Stimulated activated CD8-positive, alpha-beta memory T cell treated with anti-CD3 and anti-CD28 coated beads, Interleukin-7, amount 100 ng/mL, for 24 hours (primary cell): ENCODE measurements at places on chromosomes 2 and 18.

DNA sequence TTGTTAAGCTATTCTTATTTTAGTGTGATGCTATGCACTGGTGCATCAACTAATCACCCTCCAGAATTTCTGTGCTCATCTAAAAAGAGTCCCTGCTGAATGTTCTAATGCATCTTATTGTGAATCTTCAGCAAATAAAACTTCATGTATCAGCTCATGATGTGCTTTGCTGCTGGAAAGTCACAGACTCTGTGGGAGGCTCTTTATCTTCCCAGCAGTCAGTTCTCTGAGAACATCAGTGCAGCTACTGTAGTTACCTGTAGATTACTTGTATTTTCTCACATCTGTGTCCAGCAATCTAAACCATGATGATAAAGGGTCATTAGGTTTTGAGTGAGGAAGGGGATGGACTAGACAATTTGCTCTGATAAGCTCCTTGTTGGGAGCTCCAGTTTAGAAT, 141.6 kb upstream of the SP3 start:
- DNase-seq, result no peak

DNA sequence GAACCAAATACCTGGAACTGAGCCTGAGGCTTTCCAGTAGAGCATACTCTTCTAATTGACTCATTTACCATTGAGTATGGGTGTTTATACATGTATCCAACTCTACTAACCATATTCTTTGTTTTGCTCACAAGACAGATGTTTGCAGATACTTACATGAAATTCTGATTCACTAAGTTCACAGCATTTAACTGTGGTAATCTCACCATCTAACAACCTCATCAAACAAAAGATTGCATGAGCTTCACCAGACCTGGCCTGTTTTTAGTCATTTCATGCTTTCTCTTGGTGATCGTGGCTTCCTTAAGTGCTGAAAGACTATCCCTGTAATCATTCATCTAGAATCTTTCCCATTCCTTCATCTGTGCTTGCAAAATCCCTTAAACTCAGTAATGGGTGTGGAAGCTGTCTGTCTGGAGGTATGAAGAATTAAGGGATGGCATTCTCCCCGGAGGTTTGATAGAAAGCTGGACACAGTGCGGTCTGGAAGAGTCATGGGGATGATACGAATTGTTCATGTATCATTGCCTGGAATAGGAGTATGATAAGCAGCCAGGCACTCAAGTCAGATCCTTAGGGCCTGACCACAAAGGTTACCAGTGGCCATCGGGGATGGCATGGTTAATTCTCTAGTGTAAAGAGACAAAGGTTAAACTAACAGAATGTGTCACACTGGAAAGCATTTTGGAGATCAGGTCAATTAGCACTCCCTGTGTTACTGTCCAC, 42.0 kb upstream of the IL1R1 start:
- no peak for DNase-seq

- DNase-seq, result no peak
These were observed 127.6 kb downstream of the QPCT start for GRCh38 chr2:37471994-37472393.

DNA sequence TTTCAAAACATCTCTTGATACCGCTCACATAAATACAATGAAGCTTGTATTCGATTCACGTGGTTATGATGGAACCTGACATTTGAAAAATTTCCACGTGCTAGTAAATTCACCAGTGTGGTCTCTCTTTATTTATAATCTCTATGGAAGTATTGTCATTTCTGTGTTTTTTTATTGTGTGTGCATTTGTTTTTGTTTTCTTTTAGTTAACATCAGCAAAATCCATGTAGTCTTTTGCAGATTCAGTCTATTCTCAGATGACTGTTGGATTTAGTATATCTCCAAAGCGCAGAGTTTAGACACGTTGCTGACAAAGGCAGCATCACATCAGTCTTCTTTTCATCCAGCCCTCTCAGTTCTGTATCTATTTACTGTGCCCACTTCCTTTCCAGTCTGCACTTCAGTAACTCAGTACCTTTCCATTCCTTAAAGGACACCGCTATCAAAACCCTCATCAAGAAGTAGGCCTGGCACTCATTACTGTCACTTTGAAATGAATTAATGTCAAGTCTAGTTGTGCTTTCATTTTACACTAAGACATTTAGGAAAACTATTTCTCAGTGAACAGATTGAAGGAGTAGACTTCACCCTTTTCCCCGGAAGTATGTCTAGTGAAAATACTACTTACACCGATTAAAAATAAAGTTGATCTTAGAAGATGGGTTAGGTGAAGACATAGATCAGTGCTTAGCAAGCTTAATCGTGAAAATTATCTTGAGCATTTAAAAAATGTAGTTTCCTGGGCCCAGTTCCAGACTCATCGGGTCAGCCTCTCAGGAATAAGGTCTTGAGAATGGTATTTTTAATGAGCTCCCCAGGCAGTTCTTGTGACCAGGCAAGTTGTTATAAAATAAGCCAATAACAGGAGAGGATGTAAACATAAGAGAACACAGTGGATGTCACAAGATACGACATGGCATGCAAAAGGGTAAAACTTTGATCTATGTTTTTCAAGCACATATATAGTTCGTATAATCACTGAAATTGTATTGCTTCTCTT, 506.8 kb upstream of the ZEB2 start:
- no peak for DNase-seq

- no peak for DNase-seq
These were observed 40.4 kb downstream of the L3MBTL4 start for GRCh38 chr18:6374340-6374739.

DNA sequence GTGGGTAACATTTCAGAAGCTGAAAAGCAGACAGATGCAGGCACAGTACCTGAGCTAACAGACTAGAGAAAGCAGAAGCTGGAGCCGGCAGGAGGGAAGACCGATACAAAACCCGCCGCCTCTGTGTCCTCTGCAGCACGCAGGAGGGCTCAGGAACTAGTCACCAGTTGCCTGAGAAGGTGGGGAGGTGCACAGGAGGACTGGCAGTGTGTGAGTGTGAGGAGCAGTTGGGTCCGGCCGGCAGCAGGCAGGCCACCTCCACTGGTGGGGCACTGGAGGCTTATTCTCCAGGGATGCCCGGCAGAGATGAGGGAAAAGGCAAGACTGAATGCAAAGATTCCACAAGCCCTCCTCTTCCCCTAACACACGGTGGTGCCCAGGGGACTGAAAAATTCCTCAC, 18.2 kb downstream of the ERCC3 start:
- no peak for DNase-seq

GRCh38 chr2:71727562-71727961, 274.2 kb downstream of the DYSF start:
- DNase-seq, result no peak

DNA sequence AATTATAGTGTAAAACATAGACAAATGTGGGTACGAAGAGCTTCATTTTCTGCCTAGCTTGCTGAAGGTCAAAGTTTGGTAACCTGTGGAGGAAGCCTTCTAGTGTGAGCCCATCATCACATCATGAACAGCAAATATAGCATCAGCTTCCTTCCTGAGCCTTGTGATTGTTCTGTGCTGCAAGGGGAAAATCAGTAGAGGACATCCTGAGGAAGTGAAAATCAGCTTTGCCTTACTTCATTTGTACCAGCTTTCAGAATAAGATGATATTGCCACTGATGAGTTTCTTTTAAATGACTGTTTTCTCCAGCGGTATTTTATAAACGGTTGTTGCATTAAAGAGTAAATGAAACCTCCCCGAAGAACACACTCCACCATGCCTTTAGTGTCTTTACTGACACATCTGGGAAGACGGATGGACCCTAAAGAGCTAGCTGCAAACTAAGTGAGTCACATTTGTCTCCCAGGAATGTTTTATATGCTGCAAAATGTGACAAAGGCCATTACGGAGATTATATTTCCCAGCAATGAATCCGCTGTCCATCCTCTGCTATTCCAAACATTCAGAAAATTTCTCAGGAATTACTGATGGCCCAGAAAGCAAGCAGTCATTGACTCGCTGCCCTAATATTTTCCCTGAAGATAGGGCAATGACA, 1272.8 kb downstream of the SUCLG1 start:
- DNase-seq, result no peak

GRCh38 chr2:96809951-96810782, 5.9 kb upstream of the CNNM3 start:
- DNase-seq, result no peak

GRCh38 chr2:88172882-88173281, 2.7 kb downstream of the THNSL2 start:
- DNase-seq, result no peak

DNA sequence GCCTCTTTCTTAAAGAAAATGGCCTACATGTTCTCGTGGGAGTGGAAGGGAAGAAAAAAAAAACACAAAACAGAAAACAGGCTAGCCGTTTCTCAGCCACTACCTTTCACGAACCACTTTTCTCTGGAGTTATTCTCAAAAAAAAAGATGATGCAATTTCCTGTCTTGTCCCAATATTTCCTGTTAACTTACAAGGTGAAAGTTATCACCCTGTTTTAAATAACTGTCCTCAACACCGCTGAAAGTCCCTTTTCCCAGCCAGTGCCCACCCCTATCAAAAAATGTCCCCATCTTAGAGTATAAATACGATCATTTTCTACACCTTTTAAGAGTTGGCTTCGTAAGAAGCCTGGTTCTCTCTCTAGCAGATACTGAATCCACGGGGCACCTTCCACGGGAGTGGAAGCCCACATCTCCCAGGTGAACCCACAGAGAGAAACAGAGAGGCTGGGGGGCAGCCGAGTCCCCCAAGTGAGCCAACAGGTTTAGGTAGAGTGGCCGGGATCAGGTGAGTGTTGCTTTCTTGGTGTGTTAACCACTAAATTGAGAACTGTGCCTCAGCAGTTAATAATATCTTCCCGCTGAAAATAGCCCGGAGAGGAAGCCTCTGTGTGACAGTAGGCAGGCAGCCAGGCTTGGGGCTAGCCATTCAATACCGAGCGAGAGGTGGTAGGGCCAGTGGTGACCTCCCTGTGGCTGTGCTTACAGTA, 15.9 kb downstream of the SMAD7 start:
- DNase-seq, result no peak

DNA sequence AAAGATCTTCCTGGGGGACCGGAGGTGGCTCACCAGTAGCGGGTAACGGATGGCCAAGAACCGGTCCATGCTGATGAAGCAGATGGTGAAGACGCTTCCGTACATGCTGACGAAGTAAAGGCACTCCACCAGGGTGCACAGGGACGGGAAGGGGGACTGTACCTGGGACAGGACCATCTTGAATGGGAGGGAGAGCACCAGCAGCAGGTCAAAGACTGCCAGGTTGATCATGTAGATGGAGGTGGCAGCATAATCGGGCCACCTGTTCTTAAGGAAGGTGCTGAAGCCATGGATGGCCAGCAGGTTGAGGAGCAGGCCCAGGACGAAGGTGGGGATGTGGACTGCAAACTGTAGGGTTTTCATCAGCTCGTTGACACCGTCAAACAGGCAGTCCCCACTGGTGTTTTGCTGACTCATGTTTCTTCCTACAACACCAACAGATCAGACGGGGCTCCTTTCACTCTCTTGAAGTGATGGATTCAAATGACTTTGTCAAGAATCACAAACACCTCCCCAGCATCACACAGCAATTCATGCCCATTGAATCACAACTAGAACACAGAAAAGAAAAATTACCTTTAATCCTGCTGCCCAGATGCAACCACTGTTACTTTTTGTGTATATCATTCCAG, 14.4 kb downstream of the GPR55 start:
- no peak for DNase-seq

DNA sequence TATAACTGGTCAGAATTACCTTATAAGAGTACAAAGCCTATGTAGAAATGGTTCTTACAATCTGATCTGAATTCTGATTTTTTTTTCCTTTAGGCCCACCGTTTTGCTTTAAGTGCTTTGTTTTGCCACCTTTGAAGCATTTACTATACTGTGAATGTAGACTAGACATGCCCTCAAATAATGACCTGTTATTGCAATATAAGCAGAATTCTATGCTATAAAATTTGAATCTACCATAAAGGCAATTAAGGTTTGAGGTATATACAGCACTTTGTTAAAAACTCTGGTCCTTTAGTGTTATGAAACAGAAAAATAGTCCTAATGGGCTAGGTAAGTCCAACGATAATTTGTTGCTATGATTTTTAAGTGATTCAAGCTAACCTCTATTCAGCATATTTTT, 86.6 kb upstream of the NOSTRIN start:
- DNase-seq, result no peak

DNA sequence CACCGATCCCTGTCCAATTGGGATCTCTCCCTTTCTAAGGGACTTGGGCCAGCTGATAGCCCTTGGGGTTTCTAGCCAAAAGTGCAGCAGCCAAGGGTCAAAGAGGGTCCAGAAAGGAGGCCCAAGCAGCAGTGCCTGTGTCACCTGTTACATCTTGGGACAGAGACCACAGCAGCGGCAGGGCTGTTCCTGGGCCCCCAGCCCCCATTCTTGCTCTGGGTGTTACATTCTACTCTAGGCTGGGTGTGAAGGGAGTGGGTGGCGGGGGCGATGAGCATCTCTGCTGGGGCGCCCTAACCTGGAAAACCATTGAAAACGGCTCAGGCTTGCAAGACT, 1.2 kb downstream of the PAX3 start:
- no peak for DNase-seq

DNA sequence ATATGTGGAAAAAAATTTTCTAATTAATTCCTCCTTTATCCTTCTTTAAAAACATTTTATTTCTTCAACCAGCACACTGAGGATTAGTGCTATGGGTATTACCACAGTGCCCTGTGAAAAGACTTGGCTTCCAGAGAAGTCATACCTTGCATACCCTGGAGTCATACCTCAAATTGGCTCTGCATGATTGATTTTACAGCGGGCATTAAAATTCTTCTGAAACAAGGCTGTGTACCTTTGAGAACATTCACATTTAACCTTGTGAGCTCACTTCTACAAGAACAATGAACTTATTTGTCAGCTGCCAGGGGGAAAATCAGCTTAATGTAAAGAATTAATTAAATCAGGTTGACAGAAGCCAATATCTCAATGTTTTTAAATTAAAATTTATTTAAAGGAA, 44.6 kb downstream of the SLC35F5 start:
- DNase-seq, result no peak

DNA sequence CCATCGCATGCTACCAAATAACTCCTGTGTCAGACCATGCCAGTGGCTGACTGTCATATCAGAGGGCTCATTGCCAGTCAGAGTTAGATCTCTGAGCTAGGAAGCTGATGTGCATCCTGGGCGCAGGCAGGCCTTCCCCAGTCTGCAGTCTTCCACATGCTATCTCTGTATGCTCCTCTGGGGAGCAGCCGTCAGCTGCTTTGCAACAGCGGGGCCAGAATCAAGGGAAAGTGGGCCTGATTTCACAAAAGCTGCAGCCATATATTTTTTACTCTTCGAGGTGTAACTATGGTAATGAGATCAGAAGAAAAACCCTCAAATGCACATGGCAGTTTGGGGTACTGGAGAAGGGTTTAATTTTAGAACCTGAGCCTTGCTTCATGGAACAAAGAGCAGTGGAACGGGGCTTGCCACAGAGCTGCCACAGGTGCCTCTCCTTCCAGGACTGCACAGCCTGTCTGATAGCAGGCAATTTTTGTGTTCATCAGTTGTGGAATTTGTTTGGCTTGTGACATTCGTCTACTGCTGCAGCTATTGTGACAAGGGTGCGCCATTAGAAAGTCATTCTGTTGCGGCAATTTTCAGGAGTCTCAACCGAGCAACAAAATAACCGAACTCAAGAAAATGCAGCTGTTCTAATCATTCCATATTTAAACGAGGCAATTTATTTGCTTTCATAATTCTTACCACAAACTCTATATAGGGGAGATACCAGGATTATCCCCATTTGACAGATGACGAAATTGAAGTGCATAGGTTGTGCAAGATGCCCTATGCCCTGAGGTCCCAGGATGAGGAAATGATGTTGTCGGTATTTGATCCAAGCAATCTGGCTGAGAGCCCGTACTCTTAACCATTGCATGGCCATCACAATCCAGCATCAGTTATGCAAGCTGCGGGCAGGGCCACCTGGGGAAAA, 109.6 kb upstream of the CYRIA start:
- DNase-seq, result no peak
